Stimulated activated CD4-positive, alpha-beta T cell treated with anti-CD3 and anti-CD28 coated beads, Interleukin-4, amount 100 ng/mL, for 4 hours (primary cell): ENCODE measurements at places on chromosomes 12 and 14.
A peak's percentile ranks its signal among the peaks of the same experiment; 100 is the strongest.

GRCh38 chr12:111248236-111249017 lies 120.5 kb downstream of the PHETA1 start:
- no peak for DNase-seq

DNA sequence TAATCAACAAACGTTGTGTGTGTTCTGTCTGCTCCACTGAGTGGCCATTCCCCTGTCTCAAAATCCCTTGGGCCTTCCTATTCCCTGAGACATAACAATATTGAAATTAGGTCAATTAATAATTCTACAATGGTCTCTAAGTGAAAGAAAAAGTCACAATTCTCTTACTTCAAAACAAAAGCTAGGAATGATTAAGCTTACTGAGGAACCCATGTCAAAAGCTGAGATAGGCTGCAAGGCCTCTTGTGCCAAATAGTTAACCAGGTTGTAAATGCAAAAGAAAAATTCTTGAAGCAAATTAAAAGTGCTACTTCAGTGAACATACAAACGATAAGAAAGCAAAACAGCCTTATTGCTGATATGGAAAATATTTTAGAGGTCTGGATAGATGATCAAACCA lies 65.0 kb upstream of the AMIGO2 start:
- no peak for DNase-seq

DNA sequence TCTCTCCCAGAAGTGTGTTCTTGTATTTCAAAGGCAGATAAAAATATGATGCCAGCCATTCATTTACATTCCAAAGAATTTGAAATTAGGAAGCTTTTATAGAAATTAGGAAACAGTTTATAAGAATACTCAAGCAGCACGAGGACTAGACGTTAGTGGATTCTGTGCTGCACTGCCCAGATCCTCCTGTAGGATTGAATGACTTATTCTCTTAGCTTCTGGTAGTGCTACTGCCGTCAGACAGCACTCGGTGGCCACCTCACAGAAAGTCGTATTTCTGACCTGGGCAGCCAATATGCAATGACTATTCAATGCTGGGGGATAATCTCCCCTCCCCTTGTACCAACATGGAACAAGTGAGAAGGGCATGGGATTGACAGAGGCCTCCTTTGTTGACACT lies 326.4 kb downstream of the RPL10L start:
- DNase-seq = no peak

- peak; percentile 95 for DNase-seq
These were observed at the start of gene PPM1A for GRCh38 chr14:60248697-60249318. PPM1A (plus strand) TSS chr14:60249221; CDS start chr14:60282704, 33,483 bp downstream.

GRCh38 chr14:90642244-90642717 lies 173.9 kb downstream of the TTC7B start:
- no peak for DNase-seq

DNA sequence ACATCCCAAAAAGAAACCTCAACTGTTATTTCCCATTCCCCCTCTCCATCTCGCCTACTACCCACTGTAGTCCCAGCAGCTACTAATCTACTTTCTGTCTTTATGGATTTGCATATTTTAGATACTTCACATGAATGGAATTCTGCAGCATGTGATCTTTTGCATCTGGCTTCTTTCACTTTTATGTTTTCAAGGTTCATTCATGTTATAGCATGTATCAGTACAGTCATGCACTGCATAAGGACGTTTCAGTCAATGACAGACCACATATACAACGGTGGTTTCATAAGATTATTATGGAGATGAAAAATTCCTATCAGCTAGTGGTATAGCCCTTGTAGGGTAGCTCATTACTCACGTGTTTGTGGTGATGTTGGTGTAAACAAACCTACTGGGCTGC lies 24.5 kb downstream of the PCNX4 start:
- no peak for DNase-seq

- no peak for DNase-seq
These were observed 5.0 kb upstream of the CD4 start for GRCh38 chr12:6784296-6784695.

- DNase-seq = no peak
These were observed 172.5 kb upstream of the FOXN3 start for GRCh38 chr14:89589400-89590118.

DNA sequence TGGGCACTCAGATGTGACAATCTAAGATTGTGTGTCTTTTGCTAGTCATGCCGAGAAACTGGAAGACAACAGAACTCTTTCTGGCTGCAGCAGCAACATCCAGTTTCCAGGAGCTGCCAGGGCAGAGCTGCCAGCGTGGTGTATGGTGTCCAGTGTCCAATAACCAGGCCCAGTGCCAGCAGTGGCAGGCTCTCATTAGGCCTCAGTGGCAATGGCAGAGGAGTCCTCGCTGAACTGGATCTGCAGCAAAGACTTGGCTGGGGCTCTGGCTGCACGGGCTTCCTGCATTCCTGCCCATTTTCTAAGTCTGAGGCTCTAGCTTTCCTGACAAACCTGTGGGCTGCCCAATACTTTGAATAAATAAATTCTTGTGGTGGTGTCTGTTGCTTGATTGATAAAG lies 26.2 kb upstream of the PPM1A start:
- DNase-seq = no peak

GRCh38 chr14:89853936-89854693 lies 100.4 kb downstream of the EFCAB11 start:
- no peak for DNase-seq

DNA sequence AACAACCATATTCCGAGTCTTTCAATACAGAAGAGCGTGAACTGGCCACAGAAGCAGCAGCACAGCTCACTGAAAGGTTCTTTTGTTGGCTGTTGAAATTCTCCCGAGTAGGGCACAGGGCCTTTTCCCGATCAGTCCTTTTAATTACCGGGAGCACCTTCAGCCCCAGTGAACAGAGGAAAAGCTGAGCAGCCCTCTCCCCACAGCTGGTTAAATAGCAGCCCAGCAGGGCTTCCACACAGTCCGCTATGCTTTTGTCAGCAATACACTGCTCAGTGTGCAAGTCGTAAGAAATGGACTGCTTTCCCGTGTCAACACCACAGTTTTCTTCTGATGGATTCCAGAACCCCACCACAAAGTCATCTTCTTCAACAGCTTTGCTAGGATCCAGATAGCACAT lies 61.3 kb downstream of the DICER1 start:
- no peak for DNase-seq

- no peak for DNase-seq
These were observed 5.0 kb upstream of the RAB3IP start for GRCh38 chr12:69733638-69734037.

DNA sequence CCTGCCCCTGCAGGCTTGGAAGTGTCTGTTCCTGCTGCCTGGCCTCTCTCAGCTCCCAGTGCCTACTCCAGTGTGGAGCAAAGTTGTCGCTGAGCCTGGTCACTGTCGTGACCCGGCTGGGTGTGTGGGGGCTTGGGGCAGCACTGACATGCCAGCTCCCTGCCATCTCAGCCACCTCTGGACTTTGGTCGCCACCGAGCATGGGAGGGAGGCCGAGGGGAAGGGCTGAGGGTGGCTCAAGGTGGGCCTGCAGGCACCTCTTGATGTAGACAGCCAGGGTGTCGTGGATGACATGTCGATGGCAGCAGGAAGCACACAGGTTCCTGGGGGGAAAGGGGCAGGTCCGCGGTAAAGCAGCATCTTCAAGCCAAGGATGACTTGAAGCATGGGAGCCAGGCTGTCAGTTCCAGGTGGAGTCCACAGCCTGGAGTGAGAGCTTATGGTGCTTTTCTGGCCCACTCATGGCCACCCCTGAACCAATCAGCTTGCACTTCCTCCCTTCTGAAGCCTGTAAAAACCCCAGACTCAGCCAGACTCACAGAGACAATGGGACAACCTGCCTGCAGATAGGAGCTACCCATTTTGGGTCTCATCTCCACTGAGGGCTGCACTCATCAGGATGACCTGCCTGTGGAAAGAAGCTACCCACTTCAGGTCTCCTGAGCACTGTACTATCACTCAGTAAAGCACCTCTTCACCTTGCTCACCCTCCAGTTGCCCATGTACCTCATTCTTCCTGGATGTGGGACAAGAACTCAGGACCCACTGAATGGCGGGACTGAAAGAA lies 210.1 kb downstream of the MON2 start:
- no peak for DNase-seq

DNA sequence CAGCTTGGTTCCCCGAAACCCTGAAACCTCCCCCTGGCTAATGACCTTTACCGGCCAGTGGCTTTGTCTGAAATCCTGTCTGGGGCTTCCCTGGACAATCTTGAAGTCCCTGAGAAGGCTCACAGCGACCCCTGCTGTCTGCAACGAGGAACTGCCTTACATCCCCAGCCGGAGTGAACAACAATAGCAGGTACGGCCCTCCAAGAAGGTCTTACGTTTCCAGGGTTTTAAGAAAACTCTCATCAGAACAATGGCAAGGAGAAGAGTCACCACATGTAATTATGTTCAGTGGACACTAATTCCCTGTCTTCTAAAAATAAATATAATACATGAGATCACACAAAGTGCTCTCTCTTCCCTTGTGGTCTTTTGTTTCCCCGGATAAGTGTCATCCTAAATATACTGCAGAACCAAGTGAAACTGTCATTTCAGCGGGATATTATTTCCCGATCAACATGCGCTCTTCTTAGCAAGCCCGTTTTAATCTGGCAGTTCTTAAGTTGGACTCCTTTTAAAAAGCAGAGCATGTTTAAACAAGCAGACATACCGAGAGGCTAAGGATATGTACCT lies 53.3 kb downstream of the RBM19 start:
- peak; percentile 38 for DNase-seq

DNA sequence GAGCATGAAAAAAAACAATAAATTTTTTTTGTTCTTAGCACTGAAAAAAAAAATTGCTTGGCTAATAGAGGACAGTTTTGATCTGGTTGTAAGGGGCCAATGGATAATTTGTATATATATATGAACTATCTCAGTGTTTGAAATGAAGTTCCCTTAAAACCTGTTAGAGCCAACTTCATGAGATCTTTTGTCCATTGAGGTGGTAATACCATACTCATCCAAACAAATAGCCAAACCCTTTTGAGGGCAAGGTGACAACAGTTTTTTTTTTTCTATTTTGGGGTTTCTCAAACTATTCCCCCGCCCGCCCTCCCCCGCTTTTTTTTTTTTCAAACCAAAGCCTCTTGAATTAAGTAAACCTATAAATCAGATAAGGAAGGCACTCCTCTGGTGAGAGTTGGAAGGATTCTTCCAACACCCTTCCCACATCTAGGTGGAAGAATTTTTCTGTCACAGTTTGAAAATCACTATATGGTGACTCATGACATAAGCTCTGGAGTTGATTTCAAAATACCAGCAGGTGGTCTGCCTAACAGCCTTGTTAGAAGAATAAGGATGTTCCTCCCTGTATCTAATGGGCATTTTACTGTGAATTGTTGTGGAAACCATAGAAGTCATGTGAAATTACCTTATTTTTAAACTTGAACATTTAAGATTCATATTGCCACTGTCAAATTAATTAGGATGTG lies 10.2 kb downstream of the ARHGAP5 start:
- no peak for DNase-seq

- DNase-seq = no peak
These were observed 444.6 kb downstream of the RAD51B start for GRCh38 chr14:68264260-68264569.

GRCh38 chr14:99572173-99572999 lies 31.6 kb downstream of the CCDC85C start:
- no peak for DNase-seq

DNA sequence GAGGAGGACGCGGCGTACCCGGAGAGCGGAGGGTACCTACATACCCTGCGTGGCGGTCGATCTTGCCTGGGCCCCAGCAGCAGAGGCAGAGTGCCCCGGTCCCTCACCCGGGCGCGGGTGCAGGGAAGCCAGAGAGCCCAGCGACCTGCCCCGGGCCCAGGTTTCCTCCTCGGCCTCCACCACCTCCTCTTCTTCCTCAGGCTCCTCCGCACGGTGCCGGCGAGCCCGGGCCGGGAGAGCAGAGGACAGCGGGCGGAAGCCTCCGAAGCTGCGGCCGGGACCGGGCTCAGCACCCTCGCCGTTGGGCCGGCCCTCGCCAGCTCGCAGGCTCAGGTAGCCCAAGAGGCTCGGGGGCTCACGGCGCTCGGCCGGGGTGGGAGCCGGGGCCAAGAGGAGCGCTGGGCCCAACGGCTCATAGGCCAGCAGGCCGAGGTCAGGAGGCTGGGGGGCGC lies 6.6 kb downstream of the ZNF219 start:
- no peak for DNase-seq

DNA sequence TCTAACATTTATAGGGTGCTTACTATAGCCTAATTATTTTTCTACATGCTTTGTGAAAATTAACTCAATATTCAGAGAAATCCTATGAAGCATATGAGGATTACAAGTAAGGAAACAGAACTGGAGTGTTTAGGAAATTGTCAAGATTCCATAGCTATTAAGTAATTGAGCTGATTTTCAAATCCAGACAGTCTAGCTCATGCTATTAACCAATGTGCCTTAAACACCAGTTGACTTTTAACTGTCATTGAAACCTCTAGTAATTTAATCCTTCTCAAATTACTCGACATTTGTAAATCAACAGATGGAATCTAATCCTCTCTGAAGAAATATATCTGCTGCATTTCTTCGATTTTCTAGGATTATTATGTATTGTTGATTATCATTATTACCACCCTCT lies 488.9 kb downstream of the MDGA2 start:
- DNase-seq = no peak

GRCh38 chr12:86772696-86773095 lies 516.5 kb upstream of the MGAT4C start:
- no peak for DNase-seq

DNA sequence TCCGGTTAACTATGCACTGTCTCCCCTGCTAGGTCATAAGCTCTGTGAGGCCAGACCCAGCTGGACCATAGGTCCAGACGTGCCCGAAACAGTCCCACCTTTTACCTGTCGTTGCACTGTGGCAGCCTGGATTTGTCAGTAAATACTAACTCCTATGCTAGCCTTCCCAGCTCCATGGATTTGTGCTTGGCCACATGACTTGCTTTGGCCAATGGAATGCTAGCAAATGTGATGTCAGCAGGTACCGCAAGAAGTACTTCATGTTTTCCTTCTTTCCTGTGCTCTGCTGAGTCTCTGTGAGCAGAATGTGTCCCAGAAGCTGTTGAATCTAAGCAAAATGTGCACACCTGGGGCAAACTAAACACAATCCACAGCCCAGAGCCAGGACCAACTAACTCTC lies 157.2 kb downstream of the ANO2 start:
- no peak for DNase-seq

- DNase-seq = no peak
These were observed 37.8 kb upstream of the NFYB start for GRCh38 chr12:104175726-104176247.

- no peak for DNase-seq
These were observed 274.7 kb downstream of the SLC6A15 start for GRCh38 chr12:84637926-84638325.

- DNase-seq = no peak
These were observed 73.3 kb downstream of the ERC1 start for GRCh38 chr12:1064317-1064716.

DNA sequence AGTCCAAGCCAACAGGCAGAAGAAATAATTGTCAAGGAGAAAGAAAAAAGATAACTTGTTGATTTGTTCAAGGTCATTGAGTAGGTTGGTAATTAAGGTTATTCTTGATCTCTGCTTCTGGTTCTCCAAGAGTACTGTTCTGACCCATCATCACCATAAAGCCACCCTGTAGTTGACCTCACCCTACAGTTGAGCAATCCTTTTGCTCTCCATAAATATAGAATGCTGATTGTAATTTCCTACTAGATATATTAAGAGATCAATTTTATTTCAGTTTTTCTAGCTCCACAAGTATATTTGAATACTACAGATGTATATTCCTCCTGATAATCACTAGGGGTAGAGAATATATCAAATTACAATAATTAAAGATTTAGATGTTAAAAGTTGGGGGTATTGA lies 350.5 kb upstream of the PDE3A start:
- DNase-seq = no peak
